ENCODE measurements at places on chromosomes 12 and 14.

DNA sequence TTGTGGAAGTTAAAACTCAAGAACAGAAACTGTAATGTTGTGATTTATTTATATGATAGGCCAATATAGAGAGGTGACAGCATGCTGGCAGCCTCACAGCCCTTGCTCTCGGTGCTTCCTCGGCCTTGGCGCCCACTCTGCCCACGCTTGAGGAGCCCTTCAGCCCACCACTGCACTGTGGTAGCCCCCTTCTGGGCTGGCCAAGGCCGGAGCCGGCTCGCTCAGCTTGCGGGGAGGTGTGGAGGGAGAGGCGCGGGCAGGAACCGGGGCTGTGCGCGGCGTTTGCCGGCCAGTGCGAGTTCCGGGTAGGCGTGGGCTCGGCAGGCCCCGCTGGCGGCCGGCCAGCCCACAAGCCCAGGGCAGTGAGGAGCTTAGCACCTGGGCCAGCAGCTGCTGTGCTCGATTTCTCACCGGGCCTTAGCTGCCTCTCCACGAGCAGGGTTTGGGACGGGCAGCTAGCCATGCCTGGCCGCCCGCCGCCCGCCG lies 65.8 kb upstream of the SLC8A3 start:
- peak; percentile 3 for DNase-seq

DNA sequence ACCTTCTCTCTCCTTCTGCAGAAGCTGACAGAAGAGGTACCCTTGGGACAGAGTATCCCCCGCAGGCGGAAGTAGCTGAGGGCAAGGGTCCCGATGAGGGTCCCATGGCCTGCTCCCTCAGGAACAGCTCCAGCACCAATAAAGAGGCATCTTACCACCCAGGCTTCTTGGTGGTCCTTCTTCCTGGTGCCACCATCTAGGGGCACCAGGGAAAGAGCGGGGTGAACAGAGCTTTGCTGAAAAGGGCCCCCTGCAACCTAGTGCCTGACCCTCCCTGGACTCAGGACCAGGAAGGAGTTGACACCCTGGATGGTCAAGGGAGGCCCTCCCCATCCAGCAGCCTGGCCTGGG lies 591 bp upstream of the IRF9 start:
- no peak for DNase-seq

GRCh38 chr12:49461221-49461620 lies 77.6 kb upstream of the KCNH3 start:
- no peak for DNase-seq

- DNase-seq: no peak
Observed at GRCh38 chr12:124832856-124833255, 30.8 kb downstream of the SCARB1 start.
